ENCODE measurements at places on chromosomes 5 and 9. TPM values are rescaled to one million over a fixed set of nuclear protein-coding genes. Genes with fewer than 3 reads are reported as not detected.

GRCh38 chr9:78606001-78606379 is 309.1 kb downstream of the PSAT1 start:
- DNase-seq: no peak

- no peak for DNase-seq
Observed at GRCh38 chr9:12759761-12760160, 15.1 kb upstream of the LURAP1L start.

DNA sequence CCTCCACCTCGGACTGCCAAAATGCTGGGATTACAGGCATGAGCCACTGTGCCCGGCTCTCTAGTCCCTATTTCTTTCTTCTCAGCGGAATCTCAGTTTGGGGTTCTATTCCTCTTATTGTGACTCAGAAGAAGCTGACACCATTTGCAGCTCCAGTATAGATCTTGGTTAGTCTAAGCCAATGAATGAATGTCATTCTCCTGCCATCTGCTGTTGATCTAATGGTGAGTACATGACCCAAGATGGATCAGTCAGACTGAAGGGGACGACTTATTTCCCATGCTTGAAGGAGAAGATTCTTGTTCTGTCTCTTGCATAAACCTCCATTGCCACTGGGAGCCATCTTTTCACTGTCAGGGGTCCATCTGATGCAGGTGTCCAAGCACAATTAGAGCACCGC is 76.0 kb upstream of the KLF9 start:
- no peak for DNase-seq

Gene CTXN3
- not detected for total RNA-seq

Gene PROB1
- total RNA-seq: 2.4 TPM

Gene WNT8A
- total RNA-seq: not detected

Gene TSC1
- total RNA-seq: 31.7 TPM

Data from Calu3 (cell line).